ENCODE measurements at places on chromosomes 13 and 19.

DNA sequence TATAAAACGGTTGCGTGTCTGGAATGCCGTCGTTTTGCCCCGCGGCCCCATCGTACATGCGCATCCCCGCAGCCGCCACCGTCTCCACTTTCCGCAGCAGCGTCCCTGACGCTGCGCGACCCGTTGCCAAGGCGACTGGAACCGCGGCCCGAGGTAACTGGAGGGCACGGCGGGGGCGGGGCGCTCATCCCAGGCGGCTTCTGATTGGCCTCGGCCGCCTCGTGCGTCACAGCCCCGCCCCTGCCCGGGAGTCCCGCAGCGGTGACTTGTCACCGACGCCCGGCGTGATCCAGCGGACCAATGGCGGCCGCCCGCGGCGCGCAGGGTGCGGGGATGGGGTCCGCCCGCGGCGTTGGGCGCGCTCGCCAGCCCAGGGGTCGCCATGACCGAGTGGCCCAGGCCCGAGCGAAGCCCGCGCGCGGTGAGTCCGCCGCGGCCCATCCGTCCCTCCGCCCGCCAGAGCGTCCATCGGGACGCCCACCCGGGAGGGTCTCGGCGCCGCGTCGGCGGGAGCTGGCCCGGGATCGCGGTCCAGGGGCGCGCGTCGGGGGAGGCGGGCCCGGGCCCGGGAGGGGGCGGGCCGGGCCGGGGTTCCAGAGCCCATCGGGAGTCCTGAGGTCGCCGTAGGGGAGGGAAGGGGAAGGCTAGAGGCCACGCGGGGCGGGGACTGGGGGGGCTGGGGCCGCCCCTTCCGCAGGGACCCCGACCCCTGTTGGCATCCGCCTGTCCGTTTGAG, at the start of gene ZSCAN1:
ZSCAN1 (plus strand) TSS at position 285 of the 736 bp plus-strand sequence. CDS start 3,812 bp downstream, outside the sequence.
- DNase-seq = no peak

DNA sequence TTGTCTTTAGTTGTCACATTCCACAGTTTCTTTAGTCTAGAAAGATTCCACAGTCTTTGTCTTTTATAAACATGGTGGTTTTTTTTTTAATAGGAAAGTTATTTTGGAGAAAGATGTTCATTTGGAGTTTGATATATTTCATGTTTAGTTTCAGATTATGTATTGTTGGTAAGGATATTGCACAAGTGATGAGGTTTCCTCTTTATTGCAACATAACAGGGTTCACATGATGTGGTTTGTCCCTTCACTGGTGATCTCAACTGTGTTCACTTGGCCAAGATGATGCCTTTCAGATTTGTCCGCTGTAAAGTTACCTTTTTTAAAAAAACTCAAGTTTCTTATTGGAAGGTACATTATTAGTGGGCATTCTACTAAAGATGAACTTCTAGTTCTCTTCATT, 3.2 kb downstream of the ZNF230 start:
- no peak for DNase-seq

DNA sequence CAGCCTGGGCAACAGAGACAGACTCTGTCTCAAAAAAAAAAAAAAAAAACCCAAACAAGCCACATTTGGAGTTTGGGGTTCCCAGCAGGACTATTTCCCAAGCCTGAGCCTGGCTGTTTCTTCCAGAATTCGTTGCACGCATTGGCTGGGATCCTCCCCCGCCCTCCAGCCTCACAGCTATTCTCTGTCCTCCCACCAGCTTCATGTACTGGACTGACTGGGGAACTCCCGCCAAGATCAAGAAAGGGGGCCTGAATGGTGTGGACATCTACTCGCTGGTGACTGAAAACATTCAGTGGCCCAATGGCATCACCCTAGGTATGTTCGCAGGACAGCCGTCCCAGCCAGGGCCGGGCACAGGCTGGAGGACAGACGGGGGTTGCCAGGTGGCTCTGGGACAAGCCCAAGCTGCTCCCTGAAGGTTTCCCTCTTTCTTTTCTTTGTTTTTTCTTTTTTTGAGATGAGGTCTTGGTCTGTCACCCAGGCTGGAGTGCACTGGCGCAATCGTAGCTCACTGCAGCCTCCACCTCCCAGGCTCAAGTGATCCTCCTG, 26.7 kb downstream of the LDLR start:
- no peak for DNase-seq

DNA sequence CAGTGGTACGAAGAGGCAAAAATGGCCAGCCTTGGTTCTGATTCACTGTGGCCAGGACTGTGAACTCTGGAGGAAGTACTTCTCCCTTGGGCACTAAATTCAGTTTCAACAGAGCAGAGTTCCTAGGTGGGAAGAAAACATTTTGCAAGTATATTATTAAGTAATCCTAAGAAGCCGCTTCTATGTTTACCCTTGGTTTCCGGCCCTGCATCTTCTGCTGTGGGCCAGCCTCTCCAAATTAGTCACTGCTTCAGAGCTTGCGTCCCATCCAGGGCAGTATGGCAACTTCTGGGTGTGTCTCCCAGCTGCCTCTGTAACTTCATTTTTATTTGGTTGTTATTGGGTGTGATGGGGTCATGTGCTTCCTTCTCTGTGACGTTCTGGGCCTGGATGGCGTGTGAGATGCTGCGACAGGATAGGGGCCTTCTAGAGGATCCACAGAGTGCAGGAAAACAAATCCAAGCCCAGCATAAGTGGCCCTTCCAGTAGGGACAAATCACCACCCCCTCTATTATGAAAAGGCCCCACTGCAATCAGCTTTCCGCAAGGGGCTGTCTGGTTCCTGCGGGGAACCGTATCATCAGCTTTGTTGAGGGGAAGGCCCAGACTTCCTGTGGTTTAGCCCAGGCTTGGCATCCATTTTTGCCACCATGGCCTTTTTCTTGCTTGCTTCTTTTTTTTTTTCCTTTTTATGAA, 55.1 kb upstream of the C1QTNF9 start:
- DNase-seq = peak; percentile 53

- no peak for DNase-seq
Measured at GRCh38 chr19:16075430-16076153, 703 bp upstream of the TPM4 start.

- DNase-seq = peak; percentile 93
Measured at GRCh38 chr19:45886427-45887199, 672 bp upstream of the IRF2BP1 start.

DNA sequence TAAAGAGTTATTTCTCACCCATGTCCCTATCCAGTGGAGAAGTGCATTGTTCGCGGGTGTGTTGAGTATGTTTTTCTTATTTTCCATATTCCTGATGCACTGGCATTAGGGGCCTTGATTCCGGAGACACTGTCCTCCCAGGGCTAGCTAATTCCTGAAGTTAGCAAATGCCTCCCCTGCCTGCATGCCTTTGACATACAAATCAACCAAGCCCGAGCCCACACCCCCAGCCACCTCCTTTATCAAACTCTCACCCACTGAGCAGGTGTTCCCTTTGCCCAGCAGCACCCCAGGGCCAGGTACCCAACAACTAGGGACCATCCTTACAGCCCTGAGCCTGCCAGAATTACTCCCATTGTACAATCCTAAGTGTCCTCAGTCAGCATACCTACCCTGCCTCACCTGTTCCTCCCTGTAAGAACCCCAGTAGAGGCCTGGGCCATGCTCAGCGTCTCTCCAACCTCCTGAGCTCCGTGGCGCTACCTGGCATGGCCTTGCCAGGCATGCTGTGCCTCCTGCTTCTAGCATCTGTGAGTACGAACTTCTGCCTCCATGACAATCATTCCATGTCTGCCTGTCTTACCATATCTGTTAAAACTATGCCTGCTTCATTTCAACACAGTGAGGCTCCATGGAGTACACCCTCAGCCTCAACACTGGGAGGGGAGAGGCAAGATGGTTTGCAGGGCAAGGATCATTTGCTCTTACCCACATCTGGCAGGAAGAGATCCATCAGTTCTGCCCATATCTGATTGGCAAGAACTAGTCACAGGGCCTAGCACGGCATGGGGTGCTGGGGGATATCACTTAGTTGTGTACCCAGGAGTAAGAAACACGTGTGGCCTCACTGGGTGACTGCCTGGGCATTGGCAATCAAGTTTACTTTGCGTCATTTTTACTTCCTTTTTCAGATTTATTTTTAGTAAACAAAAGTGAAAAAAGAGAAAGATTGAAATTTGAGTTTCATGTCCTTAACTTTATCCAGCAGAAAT, 203.9 kb downstream of the SHISA2 start:
- DNase-seq = no peak

GRCh38 chr13:98822225-98822606, 69.7 kb upstream of the SLC15A1 start:
- DNase-seq = no peak

DNA sequence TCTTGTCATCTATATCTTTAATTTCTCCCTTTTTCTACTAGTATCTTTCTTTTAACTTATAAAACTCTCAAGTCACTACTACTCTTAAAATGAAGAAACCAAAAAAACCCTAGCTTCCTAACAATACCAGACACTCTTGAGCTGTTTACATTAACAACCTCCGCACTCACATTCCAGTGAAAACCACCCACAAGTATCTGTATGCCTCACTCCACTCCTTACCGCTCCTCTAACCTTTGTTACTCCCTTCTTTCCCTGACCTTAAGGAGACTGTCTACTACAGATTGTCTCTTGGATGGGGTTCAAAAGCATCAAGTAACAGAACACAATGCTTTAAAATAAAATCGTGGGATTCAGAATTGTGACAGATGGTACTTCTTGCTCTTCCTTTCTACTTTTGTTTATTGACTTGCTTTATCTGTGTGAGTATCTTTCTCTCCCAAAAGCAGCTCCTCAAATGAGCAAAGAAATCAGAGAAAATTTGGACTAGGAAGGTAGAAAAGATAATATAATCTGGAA, 110.0 kb upstream of the FBXL3 start:
- no peak for DNase-seq

DNA sequence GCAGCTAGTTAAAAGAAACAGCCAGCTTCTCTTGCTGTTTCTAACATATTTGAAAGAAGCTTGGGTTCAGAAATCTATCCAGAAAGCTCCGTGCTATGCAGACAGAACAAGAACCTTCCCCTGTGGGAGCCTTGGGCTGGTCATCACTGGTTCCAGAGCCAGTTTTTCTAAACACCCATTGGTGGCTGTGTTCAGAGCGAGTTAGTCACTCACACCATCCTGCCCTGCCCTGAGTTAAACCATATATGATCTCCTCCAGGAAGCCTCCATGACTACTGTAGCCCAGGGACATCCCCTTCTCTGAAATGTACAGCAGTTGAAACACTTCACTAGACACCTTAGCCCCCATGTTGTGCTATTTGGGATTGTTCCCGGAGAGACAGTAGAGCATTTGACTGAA, 200.8 kb upstream of the SGCG start:
- no peak for DNase-seq

GRCh38 chr13:84655677-84656076, 773.4 kb upstream of the SLITRK1 start:
- no peak for DNase-seq

- DNase-seq = no peak
Measured at GRCh38 chr19:16942583-16942982, 53.8 kb downstream of the F2RL3 start.

DNA sequence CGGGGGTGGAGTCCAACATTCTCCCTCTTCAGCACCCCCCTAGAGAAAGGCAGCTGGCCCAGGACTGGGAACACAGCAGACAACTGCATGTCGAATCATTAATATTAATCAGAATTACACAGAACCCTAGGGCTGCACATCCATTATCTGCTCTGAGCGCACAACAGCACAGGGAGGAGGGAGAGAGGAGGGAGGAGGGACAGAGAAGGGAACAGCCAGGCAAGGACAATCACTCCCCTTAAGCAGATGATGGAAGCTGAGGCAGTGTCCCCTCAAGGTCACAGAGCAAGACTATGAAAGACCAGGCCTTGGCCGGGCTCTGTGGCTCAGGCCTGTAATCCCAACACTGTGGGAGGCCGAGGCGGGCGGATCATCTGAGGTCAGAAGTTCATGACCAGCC, 25.7 kb downstream of the TLE6 start:
- DNase-seq = no peak

GRCh38 chr19:43755256-43755801, 567 bp upstream of the SMG9 start:
- peak; percentile 71 for DNase-seq

- DNase-seq = no peak
Measured at GRCh38 chr19:34135054-34135800, 37.1 kb upstream of the LSM14A start.

DNA sequence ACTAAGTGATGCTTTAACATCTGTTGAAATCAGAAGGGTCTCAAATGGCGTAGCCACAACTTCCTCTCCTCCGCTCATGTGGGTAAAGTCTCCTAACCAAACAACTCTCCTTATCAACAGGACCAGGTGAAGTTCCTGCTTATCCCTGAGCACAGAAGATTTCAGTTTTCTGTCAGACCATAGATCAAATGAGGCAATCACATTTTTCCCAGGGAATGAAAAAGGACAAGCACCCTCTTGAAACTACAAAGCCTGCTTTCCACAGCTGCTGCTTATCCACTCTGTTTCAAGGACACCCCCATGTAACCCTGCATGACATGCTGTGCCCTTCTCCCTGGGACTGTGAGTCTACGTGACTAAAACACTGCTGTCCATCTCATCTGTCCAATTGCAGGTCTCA, 788.3 kb upstream of the SLITRK5 start:
- DNase-seq = no peak

- no peak for DNase-seq
Measured at GRCh38 chr13:51666374-51666773, 82.1 kb downstream of the WDFY2 start.

GRCh38 chr19:2253106-2254063, 2.8 kb downstream of the JSRP1 start:
- DNase-seq = peak; percentile 43

DNA sequence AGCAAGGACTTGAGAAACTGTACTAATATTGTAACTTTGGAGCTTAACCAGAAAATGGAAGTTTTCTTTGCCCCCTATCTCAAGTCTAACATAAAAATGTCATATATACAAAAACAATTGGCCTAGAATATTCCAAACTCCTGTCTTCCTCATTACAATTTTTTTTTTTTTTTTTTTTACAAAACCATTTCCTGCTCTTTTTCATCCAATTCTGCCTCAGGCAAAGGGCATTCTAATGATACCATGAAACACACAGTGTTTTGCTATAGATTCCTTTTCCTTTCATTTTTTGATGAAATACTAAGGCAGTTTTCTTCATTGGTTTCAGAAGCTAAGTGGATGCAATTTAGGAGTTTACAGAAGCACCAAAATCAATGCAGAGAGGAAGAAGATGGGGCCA, 119.7 kb downstream of the LHFPL6 start:
- DNase-seq = no peak

- no peak for DNase-seq
Measured at GRCh38 chr13:98460516-98460915, 116.4 kb downstream of the STK24 start.

- DNase-seq = no peak
Measured at GRCh38 chr13:65679240-65679639, 1550.9 kb downstream of the PCDH9 start.

- no peak for DNase-seq
Measured at GRCh38 chr19:22609630-22610029, 24.5 kb upstream of the ZNF492 start.
